ENCODE measurements at places on chromosomes 7 and 10. TPM values are rescaled to one million over a fixed set of nuclear protein-coding genes. Genes with fewer than 3 reads are reported as not detected.

DNA sequence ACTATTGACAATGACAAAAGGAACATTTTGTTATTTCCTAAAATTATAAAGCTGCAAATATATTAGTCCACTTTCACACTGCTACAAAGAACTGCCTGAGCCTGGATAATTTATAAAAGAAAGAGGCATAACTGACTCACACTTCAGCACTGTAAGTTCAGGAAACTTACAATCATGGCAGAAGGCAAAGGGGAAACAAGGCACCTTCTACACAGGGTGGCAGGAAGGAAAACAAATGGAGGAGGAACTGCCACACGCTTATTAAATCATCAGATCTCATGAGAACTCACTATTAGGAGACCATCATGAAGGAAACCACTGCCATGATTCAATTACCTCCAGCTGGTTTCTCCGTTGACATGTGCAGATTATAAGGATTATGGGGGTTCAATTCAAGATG is 203.1 kb downstream of the TPK1 start:
- no peak for DNase-seq

PIP gene
- not detected for total RNA-seq

DNA sequence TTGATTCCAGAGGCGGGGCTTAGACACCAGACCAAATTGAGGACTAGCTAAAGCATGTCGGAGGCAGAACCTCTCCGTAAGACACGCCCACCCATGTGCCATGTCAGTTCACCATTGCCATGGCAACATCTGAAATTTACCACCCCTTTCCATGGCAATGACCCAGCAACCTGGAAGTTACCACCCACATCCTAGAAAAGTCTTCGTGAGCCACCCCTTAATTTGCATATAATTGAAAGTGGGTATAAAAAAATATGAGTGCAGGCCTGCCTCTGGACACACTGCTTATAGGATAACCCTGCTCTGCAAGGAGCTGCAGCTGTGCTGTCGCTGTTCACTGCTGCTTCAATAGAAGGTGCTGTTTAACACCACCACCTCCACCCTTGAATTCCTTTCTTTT is 28.0 kb downstream of the TMEM270 start:
- DNase-seq: no peak

DNA sequence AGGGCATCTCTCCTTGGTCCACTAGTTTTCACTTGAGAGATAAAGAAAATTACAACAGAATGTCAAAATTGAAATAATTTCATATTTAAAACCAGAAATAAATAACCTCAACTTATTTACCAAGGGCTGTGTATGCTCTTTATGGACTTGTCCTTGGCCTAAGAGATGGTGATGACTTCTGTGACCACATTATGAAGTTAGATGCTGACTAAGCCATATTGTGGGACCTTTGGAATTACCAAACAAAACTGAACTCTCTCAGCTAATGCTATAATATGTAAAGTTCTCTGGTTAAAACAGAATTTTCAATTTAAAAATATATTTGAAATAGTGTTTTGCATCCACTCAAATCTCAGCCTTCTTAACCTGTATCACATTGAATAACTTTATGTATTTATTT is 38.9 kb downstream of the CALCR start:
- no peak for DNase-seq

RTKN2 gene
- 0.14 TPM for total RNA-seq

DNA sequence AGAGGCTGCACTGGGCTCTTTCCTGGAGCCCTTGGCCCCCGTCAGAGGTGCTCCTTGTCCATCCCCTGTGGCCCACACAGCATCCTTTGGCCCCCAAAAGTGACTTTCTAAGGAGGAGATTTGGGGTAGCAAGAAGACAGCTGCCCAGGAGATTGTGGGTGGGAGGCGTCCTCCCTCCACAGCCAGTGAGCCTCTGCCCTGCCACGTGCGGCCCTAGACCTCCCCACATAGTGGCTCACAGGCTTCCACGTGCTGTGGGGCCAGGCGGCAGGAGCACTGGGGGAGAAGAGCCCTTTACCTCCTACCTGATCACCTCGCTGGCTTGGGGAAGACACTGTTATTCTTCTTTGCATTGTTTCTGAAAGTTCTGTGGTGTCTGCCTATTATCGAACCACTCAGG is 178.8 kb downstream of the TCERG1L start:
- peak; percentile 35 for DNase-seq

- no peak for DNase-seq
Observed at GRCh38 chr7:155191901-155192478, 105.7 kb upstream of the INSIG1 start.

DNA sequence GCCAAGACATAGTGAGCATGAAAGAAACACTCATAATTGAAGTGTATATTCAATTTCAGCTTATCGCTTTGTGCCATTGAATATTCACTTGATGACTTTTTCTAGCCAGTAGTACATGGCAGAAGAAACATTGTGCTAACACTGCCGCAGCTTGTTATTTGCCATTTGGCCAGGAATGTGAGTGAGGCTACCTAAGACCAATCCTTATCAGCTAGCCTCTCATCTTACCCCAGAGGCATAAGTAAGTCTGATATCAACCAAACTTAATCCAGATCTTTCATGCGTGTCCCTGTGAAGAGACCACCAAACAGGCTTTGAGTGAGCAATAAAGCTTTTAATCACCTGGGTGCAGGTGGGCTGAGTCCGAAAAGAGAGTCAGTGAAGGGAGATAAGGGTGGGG is 586.0 kb upstream of the MBL2 start:
- no peak for DNase-seq

DNA sequence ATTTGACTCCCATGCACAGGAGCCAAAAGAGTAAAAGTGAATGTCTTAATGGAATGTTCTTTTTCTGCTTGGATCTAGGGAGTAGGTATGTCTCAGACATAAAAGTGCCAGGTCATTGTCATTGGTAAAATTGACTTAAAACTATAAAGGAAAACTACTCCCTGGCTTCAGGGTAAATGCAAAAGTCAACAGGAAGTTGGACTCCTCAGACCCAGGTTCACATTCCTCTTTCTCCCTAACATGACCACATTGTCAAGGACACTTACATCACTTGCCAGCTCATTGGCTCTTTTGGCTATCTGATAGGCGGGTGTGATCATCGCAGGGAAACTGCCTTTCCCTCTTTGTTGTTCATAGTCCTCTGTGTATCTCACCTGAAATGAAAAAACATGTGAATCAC is 13.7 kb downstream of the NRAP start:
- no peak for DNase-seq

IL15RA gene
- 20.9 TPM for total RNA-seq

GRCh38 chr10:62430881-62431280 is 56.7 kb downstream of the ZNF365 start:
- no peak for DNase-seq

VENTX gene
- 2.6 TPM for total RNA-seq

GRCh38 chr7:8719102-8719501 is 285.7 kb downstream of the NXPH1 start:
- DNase-seq: no peak

- peak; percentile 67 for DNase-seq
Observed at GRCh38 chr7:128253701-128254100, 12.6 kb downstream of the LEP start.

Measured in posterior vena cava (tissue), 2 donors.